SIG-M5 (cell line): ENCODE measurements at places on chromosomes 2 and 18.
A peak's percentile ranks its signal among the peaks of the same experiment; 100 is the strongest.

- no peak for DNase-seq
Observed at GRCh38 chr18:59671551-59671950, 25.7 kb downstream of the CCBE1 start.

DNA sequence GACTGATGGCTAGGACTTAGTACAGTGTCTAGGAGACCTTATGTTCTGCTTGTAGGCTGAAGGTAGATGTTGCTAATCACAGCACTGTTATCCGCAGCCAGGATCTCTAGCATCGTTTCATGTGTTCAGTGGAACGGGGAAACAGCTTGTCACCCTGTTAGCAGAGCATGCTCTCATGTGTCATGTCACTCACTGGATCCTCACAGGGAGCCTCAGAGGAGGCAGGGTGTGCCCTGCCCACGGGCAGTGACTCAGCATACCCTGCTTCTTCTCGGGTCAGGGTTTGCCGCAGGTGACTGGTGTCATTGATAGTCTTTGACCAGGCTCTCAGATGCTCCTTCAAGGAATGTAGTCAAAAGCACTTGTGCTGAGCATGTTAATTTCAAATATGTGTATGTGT lies 44.4 kb downstream of the RPIA start:
- no peak for DNase-seq

- no peak for DNase-seq
Observed at GRCh38 chr2:9780368-9781130, 62.7 kb upstream of the TAF1B start.

DNA sequence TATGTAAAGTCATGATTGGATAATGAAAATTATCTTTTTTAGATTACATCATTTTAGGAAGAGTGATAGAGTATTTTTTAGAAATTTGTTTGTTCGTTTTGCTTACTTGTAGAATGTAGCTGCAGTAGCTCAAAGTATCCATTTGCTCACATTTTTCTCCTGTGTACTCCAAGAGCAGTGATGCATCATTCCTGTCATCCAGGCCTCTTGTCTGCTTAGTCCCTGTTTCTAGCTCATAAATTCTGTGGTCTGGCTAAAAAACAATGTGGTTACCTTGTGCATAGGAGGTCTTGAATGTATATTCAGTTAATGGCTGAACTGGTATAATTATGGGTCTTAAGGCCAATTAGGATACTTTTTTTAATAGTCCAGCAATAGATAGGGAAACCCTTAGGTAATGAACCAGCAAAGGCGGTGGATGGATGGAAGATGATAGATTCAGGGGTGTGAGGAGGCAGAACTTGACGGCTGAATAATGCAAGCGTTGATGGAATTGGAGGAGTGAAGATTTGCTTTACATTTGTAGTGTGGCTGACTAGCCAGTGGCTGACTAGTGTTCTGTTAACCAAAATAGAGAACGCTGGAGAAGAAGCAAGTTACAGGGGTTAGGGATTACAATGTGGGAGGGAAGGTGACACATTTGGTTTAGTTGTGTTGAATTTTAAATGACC lies 145.0 kb downstream of the ZNF407 start:
- DNase-seq, result no peak

DNA sequence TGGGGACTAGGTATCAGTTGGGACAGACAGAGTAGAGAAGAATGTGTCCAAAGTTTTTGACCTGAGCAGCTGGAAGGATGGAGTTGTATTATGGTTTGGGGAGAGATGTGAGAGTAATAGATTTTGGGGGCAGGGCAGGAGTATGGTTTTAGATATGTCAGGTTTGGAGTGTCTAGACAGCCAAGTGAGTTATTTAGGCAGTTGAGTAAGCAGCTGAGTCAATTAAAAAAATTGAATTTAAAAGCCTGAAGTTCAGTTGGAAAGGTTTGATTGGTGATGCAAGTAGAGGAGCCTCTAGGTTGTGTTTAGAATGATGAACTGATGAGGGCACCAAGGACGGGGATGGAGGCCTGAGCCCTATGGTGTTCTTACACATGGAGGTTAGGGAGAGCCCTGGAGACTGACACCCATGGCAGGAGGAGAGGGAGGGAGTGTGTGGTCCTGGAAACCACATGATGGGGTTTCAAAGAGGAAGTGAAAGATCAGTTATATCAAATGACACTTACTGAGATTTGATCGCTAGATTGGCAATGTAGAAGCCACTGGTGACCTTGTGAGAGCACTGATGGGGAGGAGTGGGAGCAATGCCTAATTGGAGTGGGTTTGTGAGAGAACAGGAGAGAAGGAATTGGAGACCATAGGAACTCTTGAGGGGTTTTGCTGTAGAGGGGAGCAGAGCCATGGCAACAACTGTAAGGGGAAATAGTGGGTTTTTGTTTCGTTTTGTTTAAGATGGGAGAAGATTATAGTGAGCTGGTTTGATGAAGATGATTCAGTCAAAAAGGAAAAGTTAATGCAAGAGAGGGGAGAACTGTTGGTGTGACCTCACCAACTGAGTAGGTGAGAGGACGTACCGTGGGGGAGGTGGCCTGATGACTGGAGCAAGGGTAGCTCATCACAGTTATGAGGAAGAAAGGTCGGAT lies 10.3 kb downstream of the ITGA6 start:
- peak; percentile 31 for DNase-seq

GRCh38 chr2:42338567-42339190 lies 22.3 kb downstream of the COX7A2L start:
- DNase-seq, result no peak

DNA sequence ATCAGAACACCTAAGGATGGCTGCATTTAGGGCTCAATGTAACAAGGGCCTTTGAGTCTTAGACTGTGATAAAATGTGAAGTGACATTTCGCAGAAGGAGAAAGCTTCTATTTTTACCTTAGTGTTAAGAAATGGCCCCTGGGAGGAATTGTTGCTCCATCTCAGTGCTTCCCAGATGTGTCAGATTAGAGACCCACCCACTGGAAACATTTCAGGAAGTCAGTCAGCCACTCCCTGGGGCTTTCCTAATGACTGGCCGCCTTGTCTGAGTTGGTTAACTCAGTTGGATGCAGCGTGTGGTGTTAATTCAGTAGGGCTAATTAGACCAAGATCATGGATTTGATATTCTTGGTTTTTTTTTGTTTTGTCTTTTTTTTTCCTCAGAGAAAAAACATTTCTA lies 355.9 kb downstream of the PIK3C3 start:
- no peak for DNase-seq

- no peak for DNase-seq
Observed at GRCh38 chr2:70837980-70838925, 2.6 kb upstream of the CD207 start.

DNA sequence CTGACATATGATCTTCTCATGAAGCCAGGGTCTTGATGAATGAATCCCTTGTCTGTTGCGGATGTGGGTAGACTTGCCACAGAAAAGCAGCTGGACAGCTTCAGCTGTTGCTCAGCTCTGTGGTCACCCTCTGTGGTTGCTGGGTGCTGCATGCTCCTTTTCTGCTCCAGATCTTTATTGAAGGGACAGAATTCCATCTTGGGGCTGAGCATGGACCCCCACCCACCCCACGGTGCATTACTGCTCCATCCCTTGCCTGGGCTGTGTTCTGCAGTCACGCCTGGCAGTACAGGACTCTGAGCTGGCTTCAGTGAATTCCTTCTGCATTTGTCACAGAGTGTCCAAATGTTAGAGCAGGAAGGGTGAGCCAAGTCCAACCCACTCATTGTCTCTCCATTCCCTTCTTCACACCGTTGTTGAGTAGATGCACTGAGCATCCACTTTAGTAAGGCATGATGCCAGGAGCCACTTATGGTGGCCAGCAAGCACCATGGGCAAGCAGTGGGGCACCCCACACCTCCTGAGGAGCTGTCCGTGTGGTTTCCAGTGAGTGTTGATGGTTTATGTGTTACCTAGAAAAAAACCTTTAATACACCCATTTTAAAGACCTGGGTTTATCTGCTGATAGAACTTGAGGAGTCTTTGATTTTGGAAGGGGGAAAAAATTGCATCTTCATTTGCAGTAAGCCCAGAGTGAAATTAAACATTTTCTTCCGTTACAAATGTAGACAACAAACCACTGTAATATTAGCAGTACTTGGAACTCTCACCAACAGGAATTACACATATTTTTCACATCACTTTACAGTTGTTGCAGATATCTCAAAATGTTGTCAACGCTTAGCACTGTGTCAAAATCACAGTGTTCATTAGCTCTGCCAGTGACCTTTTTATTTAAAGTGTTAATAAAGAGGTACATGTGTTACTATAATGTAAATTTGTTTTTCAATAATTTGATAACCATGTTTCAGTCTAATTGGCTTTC lies 14.7 kb upstream of the ITGB6 start:
- DNase-seq, result no peak

GRCh38 chr2:113257516-113258264 lies 21.0 kb downstream of the PAX8 start:
- DNase-seq, result no peak

DNA sequence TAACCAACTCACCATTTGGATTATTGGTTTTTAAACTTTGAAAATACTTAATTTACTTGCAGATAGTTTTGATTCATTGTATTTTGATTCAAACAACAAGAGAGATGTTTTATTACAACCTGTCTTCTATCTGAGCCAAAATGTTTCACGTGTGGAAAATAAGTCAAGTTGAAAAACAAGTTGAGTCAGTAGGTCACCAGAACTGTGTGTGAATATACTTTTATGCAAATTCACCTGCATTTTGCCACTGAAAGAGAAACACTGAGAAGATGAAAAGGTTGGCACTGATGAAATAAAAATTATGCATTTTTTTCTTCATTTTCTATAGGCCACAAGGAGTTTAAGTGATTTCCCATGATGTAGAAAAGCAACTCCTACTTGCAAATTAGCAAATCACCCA lies 68.3 kb downstream of the ICOS start:
- no peak for DNase-seq

DNA sequence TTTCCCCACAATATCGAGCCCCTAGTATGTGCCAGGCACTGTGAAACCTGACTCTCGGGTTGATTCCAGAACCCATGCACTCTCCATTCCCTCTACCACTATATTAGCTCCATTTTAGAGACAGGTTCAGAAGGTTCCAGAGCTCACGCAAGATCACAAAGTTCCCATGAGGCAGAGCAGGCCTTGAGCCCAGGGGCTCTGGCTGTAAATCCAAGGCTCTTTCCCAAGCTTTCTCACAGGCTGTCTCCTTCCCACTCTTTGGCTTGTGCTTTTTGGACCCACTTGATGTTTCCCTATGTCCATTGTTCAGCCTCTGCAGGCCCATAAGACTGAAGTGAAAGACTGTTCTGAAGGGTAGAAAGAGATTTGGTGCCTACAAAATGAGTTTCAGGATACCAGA lies 15.7 kb downstream of the KIAA2012 start:
- no peak for DNase-seq

- no peak for DNase-seq
Observed at GRCh38 chr2:127382831-127383230, 4.9 kb downstream of the MAP3K2 start.

DNA sequence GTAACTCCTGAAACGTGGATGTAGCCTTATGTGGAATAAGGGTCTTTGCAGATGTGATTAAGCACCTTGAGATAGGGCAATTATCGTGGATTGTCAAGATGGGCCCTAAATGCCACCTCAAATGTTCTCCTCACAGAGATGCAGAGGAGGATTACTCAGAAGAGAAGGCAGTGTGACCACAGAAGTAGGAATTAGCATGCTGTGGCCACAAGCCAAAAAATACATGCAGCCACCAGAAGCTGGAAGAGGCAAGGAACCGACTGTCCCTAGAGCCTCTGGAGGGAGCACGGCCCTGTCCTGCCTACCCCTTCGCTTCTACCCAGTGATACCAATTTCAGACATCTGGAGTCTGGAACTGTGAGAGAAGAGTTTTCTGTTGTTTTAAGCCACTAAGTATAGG lies 47.3 kb upstream of the MGAT5 start:
- DNase-seq, result no peak

DNA sequence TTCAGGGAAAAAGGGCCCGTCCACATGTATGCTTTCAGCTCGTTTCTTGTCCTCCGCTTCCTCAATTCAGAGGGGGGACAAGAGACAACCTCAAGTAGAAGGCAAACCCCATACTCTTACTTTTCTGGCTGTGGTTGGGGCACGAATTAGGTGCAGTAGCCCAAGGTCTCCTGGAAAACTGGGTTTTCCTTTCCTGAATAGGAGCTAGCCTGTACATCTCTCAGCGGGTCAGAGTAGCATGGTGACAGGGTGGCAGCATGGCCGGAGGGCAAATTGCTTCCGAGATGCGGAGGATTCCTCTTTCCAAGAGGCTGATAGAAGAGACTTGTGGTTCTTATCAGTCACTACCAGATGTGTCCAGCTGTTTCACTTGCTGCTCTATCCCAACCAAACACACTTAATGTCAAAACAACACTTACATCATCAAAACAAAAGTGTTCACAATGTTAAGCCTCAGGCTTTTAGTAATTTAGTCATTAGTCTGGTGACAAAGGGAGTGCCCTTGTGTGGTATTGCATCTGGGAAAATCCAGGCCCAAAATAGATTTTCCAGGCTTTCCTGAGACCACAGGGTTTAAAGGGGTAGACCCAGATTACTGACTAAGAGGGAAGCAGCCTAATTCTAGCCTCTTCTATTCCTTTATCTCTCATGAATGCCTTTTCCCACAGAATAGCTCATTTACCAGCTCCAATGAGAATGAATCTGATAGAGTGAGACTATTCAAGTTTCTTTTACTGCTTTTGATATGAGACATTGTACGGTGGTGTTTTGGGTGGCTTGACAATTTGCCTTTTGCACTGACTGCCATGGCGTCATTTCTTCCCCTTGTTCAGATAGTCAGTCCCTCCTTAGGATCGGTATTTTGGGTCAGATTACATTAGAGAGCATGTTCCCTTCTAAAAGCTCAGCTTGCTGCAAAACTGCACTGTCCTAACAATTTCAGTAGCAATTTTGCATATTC lies 162.0 kb downstream of the LTBP1 start:
- no peak for DNase-seq

GRCh38 chr2:210642333-210642732 lies 85.9 kb downstream of the CPS1 start:
- DNase-seq, result no peak

DNA sequence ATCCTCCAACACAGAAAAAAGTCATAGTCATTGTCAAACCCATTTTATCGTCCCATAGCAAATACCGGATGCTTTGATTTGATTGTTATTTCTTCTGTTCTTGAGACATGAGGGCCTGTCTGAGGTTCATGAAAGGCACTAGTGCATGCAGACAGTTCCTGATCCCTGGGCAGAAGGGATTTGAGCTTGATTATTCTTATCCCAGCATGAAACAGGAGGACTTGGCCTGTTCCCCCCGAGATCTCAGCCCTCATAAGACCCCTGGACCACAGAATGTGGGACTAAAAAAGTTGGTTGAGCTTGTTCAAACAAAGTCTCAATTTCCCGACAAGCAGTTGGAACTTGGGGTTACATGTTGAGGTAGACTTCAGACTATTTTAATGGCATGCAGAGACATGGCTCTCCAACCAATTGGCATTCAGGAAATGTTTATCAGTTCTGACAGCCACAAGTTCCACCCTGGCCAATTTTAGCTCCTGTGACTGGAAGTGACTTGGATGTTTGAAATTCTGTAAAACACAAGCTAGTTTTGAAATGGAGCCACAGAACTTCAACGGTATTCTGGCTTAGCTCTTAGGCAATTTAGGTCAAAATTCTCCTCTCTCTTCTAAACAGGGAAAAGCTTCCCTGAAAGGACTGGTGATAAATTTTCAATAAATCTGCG lies 366.9 kb upstream of the SLC14A2 start:
- DNase-seq, result no peak
